ENCODE measurements at places on chromosomes 3 and 15.

GRCh38 chr3:25338158-25338725 lies 89.8 kb upstream of the RARB start:
- no peak for DNase-seq

- no peak for DNase-seq
These were observed 132.3 kb upstream of the RASGRP1 start for GRCh38 chr15:38696790-38697495.

DNA sequence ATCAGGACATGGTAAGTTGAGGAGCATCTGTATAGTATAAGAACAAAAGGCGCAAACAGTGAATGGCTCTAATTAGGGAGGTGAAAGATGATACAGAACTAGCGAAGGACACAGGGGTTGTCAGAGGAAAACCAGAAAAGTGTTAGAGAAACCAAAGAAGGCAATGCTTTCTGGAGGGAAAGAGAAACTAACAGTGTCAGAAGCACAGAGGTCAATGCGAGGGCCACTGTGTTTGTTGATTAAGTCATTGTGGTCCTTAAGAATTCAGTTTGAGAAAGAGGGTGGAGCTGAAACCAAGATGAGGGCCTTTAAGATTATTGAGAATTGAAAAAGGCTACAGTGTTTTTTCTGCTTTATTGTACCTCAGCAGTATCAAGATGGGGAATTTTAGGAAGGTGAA lies 28.8 kb downstream of the ATG7 start:
- DNase-seq: no peak

DNA sequence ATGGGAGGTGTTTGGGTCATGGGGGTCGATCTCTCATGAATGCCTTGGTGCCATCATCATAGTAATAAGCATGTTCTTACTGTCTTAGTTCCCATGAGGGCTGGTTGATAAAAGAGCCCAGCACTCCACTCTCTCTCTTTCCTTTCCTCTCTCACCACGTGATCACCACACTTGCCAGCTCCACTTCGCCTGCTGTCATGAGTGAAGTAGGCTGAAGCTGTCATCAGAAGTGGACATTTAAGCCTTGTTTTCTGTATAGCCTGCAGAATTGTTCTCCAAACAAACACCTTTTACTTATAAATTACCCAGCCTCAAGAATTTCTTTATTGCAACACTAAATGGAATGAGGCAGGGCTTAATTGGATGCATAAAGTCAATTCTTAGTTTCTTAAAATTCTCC lies 6.1 kb downstream of the OR5H1 start:
- DNase-seq: no peak

GRCh38 chr3:183099838-183100204 lies 525 bp upstream of the MCCC1 start:
- no peak for DNase-seq

GRCh38 chr15:43293432-43293831 lies 26.7 kb upstream of the TGM5 start:
- DNase-seq: no peak

- DNase-seq: no peak
These were observed 77.5 kb downstream of the IGF1R start for GRCh38 chr15:98725874-98726273.

DNA sequence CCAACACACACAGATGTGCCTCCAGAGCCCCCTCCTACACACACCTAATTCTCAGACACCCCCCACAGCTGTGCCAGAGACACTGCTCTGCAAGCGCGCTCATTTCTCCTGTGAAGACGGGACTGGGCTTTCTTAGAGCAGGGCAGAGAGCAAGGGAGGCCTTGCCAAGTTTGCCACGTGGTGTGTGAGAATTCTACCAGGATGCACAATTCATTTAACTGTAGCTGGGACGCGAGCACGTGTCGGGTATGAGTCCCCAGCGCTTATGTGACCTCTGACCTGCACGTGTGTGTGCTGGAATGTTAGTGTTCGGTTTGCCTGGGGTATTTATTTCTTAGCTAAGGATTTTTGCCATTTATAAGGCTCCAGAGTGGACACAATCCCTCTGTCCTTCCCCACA lies 37.0 kb downstream of the FEM1B start:
- no peak for DNase-seq

DNA sequence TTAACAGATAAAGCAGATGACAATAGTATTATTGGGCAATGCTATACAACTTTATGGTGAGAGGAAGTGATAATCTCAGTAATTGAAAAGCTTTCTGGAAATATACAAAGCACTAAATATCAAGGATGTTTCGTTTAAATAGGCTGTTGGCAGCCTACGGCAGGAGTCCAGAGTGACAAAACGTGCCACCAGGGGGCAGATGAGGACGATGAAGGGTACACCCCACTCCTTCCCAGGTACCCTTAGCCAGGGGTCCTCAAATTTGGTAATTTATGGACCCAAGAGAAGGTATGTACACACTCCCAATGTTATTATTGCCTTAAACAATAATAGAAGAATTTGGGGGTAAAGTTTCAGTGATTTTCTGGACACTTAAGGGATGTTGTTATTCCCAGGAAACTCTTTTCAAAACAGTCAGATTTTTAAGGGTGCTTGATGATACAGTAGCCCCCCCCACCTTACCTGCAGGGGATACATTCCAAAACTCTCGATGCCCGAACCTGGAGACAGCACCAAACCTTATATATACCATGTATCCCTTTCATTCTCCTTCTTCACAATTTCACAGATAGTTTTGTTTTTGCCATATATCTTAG lies 1.4 kb upstream of the MAGEL2 start:
- DNase-seq: no peak

DNA sequence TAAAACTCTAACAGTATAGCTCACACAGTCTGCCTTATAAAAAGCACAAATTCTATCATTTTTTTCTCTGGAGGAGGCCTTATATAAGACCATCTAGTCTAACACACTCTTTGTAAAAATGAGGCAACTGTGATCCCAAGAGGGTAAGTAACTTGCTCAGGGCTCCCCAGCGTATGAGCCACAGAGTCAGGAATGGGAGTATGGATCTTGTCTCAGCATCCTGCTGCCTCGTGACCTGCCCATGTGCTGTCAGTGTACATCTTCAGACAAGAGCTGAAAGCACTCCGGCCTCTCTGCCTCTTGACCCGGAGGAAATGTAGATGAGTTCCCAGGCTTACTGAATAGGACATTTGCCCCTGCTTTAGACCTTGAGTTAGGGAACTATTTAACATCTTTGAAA lies 28.4 kb upstream of the MEF2A start:
- DNase-seq: no peak

DNA sequence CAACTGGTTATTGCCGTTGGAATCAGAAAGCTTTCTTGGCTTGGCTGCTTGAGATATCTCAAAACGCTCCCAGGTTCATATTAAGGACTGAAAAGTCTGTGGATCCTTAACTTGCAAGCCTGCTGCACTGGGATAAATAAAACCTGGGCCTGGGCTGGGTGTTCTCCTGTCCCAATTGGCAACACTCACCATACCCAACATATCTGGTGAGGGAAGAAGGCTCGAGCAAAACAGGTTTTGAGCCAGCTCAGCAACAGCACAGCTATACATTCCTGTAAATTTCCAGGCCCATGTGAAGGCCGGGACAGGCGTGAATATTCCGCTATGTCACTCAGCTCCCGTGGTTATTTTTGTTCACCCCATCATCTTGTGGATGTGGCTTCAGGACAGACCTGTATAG lies 169.0 kb upstream of the BCL6 start:
- DNase-seq: no peak

DNA sequence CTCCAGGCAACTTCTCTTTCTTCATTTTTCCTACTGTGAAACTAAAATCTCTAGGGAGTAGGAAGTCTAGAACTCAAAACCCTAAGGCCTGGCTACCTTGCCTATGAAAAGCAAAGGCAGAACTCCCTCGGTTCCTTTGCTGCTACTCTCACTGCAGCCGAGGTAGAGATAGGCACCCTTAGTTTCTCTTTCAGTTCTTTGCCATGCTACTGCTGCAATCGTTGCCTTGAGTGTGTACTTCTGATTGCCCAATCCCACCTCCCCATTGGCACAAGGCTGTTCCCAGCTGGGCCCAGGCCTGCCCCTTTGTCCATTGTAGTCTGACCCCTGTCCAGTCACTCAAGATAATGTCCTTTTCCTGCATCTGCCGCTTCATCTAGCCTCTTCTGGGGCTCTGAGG lies 92.3 kb upstream of the MRPS22 start:
- DNase-seq: no peak

DNA sequence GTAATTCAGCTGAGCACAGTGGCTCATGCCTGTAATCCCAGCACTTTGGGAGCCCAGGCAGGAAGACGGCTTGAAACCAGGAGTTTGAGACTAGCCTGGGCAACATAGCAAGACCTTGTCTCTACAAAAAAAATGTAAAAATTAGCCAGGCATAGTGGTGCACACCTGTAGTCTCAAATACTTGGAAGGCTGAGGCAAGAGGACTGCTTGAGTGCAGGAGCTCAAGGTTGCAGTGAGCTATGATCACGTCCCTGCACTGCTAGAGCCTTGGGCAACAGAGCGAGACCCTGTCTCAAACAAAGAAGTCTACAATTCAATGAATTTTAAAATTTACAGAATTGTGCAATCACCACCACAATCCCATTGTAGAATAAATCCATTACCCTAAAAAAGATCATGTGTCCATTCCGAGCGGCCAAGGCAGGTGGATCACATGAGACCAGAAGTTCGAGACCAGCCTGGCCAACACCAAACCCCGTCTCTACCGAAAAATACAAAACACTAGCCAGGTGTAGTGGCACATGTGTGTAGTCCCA lies 45.2 kb downstream of the FBXO22 start:
- DNase-seq: no peak

DNA sequence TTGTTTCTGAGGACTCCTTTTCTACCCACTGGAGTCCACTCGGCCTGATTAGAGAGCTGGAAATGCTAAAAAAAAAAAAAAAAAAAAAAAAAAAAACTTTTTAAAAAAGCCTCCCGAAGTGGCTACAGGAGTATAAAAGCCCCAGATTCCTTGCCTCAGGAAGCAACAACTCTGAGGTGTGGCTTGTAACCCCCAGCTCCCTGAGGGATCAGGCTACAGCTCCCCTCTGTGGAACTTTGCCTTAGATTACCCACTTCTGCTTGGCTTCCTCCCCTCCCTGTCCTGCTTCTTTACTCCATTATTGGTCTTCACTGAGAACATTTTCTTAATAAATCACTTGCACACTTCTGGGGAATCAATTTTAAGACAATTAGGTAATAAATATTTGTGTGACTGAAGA lies 49.7 kb upstream of the GADL1 start:
- no peak for DNase-seq

- no peak for DNase-seq
These were observed 39.1 kb downstream of the SCAPER start for GRCh38 chr15:76866008-76866407.

- DNase-seq: no peak
These were observed 137.0 kb downstream of the LMLN start for GRCh38 chr3:198097048-198097447.

GRCh38 chr3:54273791-54274190 lies 151.4 kb downstream of the CACNA2D3 start:
- DNase-seq: no peak

DNA sequence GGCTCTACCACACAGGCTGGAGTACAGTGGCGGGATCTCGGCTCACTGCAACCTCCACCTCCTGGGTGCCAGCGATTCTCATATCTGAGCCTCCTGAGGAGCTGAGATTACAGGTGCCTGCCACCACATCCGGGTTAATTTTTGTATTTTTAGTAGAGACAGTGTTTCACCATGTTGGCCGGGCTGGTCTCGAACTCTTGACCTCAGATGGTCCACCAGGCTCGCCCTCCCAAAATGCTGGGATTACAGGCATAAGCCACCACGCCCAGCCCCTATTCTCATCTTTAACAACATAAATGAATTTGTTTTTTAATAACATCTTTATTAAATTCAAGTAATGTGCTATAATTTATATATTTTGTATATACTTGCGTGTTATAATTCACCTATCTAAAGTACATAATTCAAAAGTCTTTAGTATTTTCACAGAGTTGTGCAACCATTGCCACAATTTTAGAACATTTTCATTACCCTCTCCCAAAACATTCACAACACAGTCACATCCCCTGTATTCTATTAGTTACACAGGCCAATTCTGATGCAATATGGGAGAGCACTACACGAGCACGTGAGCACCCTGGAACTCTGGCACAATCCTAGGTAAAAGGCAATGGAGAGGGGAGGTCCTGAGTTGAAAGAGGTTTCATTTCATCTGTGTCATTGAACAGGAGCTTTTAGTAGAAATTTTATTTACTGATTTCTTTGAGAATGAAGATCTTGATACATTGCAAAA lies 21.2 kb upstream of the MTMR14 start:
- DNase-seq: no peak

GRCh38 chr15:29051422-29051821 lies 165.6 kb downstream of the APBA2 start:
- DNase-seq: no peak

DNA sequence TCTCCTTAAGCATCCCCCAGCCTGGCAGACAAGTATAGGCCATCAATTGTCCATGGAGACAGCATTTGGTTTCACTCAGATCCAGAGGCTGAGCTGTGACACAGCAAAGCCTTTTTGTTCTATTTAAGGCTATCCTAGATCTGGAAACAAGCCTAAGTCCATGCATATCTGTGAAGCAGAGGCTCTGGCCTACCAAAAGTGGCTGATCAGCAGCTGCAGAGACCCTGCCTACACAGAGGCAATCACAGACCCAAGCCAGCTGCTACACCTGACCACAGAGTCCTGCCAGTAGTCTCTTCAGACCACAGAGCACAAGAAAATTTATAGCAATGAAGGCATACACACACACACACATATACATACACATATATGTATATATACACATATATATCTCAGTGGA lies 501.7 kb upstream of the ARPP21 start:
- no peak for DNase-seq

DNA sequence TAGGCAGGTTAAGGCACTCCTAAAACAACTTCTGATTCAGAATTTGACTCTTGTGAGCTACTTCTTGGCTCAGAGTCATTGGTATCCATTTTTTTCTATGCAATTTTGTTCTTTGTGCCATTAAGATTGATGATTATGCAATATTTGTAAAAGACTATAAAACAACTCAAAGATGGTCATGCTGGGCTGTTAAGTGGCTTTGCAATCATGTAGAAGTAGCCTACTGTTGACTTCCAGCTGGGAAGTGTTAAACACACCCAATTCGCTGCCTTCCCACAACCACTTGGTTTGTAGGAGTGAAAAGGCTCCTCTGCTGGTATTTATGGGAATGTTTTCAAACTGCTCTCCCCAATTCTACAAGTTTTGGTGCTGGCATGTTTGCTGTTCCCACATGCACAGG lies 74.7 kb upstream of the COL6A6 start:
- no peak for DNase-seq

- no peak for DNase-seq
These were observed 5.9 kb downstream of the NUP210 start for GRCh38 chr3:13414040-13414729.

All from stimulated activated CD8-positive, alpha-beta memory T cell treated with anti-CD3 and anti-CD28 coated beads, Interleukin-15, amount 100 ng/mL, for 1 hour (primary cell).